ENCODE measurements at places on chromosomes 11 and 22.
A peak's percentile ranks its signal among the peaks of the same experiment; 100 is the strongest.

GRCh38 chr11:78783301-78783700, 208.6 kb upstream of the NARS2 start:
- no peak for DNase-seq

- DNase-seq = no peak
These were observed 31.5 kb downstream of the PARVG start for GRCh38 chr22:44211946-44212930.

- no peak for DNase-seq
These were observed 32.1 kb downstream of the YAP1 start for GRCh38 chr11:102142333-102142732.

GRCh38 chr11:73324665-73325035, 16.6 kb downstream of the ARHGEF17 start:
- no peak for DNase-seq

DNA sequence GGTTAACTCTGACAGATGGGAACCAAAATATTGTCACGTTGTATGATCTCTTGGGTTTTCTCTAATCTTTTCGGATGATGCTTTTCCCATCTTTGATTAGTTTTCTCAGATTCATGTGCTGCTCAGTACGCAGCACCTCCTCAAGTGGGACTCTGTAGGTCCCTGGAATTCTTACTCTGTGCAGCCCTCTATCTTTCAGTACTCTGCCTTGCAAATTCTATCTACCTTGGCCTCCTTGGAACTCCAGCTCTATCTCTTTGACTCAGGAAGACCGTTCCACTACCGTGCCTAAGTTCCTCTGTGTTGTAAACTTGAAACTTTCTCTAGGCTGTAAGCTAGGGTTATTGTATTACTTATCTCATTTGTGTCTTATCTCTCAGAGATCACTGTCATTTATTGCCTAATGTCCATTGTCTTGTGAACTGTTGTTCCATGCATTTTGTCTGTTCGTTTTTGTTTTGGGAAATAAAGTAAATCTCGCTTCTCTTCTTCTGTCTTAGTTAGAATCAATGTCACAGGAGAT, 20.1 kb upstream of the CHORDC1 start:
- no peak for DNase-seq

DNA sequence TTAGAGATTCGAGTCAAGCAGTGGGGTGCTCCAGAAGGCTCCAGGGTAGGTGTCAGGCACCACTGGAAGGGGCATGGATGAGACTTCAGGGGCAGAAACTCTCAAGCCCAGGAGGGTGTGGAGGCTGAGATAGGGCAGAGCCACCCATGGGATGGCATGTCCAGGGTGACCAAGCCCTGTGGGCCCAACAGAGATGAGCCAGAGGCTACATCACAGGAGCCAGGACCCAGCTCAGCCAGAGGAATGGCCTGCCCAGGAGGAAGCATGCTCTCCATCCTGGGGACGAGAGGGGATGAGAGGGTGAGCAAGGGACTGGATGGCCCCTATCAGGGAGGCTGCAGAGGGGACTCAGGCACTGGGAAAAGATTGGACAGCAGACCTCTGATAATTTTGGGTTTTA, 42.8 kb downstream of the SLCO2B1 start:
- no peak for DNase-seq

- DNase-seq = no peak
These were observed 75.6 kb downstream of the PARVB start for GRCh38 chr22:44099696-44100095.

GRCh38 chr22:46185283-46185682, 35.0 kb downstream of the PPARA start:
- no peak for DNase-seq

GRCh38 chr22:22810471-22810870, 77.1 kb upstream of the IGLL5 start:
- no peak for DNase-seq

GRCh38 chr11:59842316-59842715, 3.0 kb downstream of the CBLIF start:
- no peak for DNase-seq

DNA sequence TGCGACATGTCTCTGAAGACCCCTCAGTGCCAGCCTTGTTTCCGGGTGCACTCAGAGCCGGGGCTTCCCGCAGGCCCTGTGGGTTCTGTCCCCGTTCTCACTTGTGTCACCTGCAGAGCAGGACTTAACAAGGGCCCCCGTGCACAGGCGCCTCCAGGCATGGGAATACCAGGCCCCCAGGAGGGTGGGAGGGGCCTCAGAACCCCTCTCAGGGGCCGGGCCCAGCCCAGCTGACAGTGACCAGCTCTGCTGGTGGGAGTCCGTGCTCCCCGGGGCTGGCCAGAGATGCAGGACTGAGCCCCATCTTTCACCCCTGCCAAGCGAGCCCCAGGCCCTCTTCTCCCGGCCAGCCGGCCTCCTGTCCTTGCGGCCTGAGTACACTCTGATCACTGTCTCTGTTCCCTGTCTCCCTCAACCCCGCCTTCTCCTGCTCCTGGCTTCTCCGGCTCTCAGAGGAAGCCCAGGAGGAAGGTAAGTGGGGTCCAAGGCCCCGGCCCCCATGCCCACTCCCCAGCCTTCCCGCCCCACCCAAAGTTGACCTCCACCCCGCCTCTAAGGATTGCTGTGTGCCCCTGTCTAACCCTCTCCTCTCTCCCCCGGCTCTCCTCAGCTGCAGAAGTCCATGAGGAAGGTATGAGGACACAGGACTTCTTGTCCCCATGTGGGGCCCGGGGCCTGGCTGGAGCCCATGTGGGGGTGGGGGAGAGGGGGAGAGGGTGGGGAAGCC, 5.3 kb downstream of the TNNT3 start:
- no peak for DNase-seq

GRCh38 chr22:36671404-36671803, 32.1 kb downstream of the CACNG2 start:
- DNase-seq = no peak

- no peak for DNase-seq
These were observed 13.2 kb downstream of the ZNRF3 start for GRCh38 chr22:28896611-28897010.

- no peak for DNase-seq
These were observed 3.6 kb downstream of the LRFN4 start for GRCh38 chr11:66860449-66860831.

DNA sequence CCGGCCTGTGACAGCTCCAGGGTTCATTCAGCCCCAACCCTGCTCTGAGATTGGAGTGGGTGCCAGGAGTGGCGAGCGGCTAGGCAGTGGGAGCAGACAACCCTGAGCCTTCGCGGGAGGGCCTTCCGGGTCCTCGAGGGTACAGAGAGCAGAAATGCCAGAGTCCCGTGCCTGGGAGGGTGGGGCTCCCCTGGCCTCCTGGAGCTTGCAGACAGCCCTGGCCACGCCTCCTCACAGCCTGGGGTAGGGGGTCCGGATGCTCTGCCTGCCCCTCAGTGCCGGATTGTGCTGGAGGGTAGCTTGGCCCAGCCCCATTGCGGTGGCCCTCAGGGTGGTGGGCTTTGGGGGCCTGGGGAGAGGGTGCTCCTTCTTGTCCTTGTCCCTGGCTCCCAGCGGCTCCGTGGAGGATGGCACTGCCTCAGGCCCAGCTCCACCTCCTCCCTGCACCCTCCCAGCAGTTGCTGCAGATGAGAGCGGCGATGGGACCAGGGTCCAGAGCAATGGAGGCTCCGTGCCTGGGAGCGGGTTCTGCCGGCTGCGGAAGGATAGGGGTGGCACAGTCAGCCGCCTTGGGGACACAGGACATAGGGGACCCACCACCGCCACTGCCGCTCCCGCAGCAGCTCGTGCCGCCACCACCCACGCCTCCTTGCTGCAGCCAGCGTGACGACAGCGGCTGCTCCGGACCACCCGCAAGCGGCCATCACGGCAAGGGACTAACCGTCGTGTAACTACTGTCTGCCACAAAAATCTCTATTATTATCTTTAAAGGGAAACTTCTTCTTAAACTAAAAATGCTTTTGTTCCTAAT, 34.9 kb upstream of the OR10G7 start:
- DNase-seq = no peak

GRCh38 chr22:44650806-44651205, 51.2 kb upstream of the PRR5 start:
- DNase-seq = no peak

- DNase-seq = peak; percentile 89
These were observed 17.4 kb upstream of the BACE1-AS start for GRCh38 chr11:117273550-117274289.

DNA sequence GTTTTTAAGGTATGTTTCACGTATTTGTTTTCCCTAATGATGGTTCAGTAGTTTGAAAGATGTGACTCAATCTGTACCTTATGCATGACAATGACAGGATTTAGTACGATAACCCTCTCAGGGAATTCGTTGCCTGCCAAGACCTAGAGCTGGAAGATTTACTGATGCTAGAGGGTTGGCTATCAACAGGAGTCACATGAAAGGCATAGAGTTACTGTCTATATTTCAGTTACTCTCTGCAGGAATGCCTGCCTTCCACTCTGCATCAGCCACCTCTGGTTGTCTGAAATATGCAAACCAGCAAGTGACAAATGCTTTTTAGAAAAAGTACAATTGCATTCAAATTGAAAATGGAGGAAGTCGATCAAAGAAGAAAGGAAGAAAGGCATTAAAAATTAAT, 276.3 kb upstream of the RAG2 start:
- no peak for DNase-seq

DNA sequence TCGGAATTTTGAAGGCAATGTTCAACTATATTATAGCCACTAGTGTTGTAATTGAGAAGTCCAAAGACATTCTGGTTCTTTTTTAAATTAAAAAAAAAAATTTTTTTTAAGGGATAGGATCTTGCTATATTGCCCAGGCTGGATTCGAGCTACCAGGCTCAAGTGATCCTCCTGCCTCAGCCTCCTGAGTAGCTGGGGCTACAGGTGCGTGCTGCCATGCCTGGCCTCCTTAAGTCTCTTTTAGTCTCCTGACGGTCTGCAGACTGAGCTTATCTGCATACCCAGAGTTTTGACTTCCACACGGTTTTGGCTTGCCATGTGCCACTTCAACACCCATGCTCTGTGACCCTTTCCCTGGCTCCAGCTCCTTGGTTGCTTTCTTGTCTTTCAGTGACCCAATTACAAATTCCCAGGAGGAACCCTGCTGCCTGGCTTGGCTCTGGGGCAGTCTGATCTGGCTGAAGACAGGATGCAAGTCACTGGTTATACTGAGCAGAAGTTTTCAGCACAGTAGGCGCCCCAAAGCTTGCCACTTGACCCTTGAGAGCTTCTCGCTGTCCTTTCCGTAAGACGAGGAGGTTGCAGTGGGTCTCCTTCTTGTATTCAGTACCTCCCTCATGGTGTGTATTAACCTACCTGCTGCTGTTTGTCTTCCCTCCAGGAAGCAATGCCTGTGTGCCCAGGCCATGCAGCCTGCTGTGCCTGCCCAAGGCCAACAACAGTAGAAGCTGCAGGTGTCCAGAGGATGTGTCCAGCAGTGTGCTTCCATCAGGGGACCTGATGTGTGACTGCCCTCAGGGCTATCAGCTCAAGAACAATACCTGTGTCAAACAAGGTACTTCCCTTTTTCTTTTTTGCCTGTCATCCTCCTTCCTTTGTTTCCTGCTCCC, 113.8 kb upstream of the SORL1-AS1 start:
- no peak for DNase-seq

All from amniotic epithelial cell (primary cell).